ENCODE measurements at places on chromosomes 6 and 20.

DNA sequence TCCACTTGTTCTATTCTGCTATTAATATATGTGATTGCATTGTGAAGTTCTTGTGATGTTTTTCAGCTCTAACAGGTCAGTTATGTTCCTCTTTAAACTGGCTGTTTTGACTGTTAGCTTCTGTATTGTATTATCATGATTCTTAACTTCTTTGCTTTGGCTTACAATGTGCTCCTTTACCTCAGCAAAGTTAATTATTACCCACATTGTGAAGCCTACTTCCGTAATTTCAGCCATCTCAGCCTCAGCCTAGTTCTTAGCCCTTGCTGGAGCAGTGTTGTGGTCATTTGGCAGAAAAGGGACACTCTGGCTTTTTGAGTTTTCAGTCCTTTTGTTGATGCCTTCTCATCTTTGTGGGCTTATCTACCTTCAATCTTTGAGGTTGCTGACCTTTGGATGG, 440.2 kb downstream of the TBC1D32 start:
- no peak for DNase-seq

DNA sequence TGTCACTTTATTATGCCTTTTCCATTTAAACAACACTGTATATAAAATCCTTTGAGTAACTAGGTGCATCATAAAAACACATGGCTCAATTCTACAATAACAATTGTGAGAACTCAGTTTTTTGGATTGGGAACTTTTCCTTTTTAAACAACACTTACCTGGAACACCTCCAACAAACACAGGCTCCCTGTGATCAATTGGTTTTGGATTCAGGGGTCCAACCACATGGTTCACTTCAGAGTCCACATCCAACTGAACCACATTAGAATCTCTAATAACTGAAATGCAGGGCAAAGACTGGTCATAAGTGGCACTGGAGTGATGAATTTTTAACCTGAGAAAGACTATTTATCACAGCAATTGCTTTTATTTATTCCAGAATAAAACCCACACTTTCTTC, 26.5 kb downstream of the FAM229B start:
- no peak for DNase-seq

DNA sequence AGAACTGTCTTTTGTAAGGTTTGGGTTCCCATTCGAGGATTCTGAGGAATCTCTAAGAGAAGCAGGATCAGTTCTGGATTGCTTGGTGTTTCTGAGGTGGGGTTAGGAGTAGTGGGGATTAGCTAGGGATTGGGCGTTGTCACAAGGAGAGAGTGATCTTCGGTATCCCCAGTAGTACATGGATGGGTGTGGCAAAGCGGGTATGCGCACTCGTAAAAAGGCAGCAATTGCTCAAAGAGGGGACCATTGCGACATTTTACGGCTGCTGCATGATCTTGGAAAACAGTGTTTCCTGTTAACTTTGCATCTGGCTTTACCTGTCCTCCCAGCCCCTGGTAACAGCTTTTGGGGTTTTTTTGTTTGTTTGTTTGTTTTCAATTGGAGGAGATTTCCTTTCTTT, 9.7 kb upstream of the ZSCAN9 start:
- no peak for DNase-seq

GRCh38 chr6:137334884-137335283, 115.7 kb upstream of the IFNGR1 start:
- DNase-seq: no peak

GRCh38 chr6:151481786-151482185, 12.0 kb upstream of the CCDC170 start:
- DNase-seq: no peak

- peak; percentile 81 for DNase-seq
Measured at GRCh38 chr6:5379647-5380242, 118.4 kb downstream of the FARS2 start.

GRCh38 chr6:134467620-134468019, 149.7 kb upstream of the SGK1 start:
- no peak for DNase-seq

GRCh38 chr20:44993343-44993742, 27.0 kb downstream of the STK4 start:
- DNase-seq: no peak

DNA sequence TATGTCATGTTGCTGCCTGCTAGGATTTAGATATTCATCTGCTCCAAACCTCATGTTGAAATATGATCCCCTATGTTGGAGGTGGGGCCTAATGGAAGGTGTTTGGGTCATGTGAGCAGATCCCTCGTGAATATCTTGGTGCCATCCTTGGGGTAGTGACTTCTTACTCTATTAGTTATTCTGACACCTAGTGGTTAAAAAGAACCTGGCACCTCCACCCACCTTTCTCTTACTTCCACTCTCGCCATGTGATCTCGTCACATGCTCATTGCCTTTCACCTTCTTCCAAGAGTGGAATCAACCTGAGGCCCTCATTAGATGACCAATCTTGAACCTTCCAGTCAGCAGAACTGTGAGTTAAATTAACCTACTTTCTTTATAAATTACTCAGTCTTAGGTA, 549.4 kb upstream of the SYNCRIP start:
- DNase-seq: peak; percentile 15

- no peak for DNase-seq
Measured at GRCh38 chr6:11613858-11614257, 76.3 kb downstream of the TMEM170B start.

GRCh38 chr20:33666293-33667244, at the start of gene ACTL10:
Gene ACTL10, plus strand, starts transcription at chr20:33666943. Its CDS starts 555 bp downstream, at chr20:33667498.
- DNase-seq: peak; percentile 97

DNA sequence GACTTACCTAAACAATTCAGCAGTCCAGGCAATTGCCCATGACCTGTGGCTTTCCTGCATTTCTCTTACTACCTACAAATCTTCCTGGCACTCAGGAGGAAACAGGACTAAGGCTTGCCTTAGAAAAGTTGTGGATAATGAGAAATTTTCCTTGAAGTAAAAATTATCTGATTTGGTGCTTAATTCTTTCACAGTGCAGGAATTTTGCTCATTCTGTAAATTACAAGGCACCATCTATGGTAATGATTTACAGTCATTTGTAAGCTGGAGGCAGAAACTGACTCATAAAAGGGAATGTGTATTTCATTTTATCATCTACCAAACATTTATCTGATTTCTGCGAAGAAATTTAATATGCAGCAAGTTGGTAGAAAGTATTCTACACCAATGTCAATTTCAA, 211.5 kb upstream of the FKBP1C start:
- no peak for DNase-seq

- DNase-seq: no peak
Measured at GRCh38 chr6:169108753-169109152, 144.9 kb downstream of the THBS2 start.

DNA sequence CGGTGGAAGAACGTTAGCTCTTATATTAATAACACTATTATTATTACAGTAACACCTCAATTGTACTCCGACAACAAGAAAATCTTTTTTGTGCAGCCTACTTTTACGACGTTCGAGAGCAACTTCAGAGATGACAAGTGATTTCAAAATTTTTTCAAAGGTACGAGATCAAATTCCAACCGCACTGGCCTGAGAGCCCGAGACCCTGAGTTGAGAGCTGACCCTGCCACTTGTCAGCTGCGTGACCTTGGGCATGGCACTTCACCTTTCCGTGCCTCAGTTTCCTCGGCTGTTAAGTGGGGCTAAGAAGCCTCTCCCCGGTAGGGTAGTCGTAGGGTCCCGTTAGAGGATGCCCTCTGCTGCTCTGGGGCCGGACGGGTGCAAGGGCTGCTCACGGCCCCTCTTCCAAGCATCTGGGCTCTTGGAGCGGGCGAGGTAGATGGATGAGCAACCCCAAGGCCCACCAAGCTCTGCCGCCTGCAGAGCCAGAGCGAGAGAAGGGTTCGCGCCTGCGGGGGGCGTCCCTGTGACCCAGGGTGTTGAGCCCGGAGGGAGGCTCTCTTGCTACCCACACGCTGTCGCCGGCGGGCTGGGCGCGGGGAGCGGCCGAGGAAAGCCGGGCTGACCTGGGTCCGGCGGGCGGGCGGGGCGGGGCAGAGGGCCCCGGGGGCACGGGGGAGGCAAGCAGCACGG, 510 bp downstream of the NDRG3 start:
- DNase-seq: no peak

DNA sequence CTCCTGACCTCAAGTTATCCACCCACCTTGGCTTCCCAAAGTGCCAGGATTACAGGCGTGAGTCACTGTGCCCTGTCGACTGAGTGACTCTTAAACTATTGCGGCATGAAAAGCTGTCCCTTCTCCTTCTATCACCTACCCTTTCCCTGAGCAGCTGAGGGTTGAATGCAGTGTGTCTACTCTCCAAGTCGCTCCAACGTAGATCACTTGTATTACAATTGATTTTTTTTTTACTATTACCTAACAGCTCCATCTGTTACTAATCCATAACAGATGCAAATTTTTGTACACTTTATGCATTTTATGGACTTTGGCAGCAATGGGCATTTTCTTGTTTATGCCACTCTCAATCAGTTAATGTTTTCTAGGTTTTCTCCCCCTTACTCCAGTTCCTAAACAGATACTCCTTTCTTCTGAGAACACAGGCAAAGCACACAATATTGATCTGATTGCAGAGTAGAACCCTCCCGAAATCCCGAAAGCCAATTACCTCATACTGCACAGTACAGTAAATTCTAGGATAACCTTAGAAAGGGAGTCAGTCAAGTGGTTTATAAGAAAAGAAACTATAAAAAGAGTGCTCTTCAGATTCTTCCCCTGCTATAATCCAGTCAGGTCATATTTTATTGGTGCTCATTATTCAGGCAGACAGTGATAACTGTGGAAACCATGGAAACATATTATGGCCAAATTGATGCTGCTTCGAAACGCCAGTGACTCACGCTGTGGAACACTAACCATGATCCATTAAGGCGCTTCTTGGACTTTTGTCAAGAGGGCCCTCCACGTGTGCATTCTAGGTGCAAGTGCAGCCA, 273.0 kb downstream of the ADGB start:
- DNase-seq: no peak
